Activated naive CD4-positive, alpha-beta T cell treated with anti-CD3 and anti-CD28 coated beads for 36 hours (primary cell): ENCODE measurements at places on chromosomes 4 and X. TPM values are rescaled to one million over a fixed set of nuclear protein-coding genes. Genes with fewer than 3 reads are reported as not detected.

The SSX2B gene
- total RNA-seq, result not detected

DNA sequence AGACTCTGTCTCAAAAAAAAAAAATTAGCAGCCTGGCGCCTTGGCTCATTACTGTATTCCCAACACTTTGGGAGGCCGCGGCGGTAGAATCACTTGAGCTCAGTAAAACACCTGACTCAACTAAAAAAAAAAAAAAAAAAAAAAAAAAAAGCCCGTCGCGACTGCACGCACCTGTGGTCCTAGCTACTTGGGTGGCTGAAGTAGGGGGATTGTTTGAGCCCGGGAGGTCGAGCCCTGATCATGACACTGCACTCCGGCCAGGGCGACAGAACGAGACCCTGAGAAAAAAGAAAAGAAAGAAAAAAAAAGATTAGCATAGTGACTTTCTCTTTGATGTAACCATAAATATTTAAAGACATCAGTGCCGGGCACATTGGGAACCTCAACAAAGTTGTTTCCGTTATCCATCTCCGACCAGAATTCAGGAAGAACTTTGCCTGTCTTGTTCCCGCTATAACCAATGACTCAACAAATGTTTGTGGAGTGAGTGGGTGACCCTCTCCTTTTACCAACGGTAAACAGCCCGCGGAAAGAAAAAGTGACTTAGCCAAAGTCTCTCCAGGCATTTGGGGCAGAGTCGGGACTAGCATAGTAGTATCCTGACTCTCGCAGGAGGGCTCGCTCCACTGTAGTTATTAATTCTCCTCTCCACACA lies 553 bp upstream of the MED28 start:
- no peak for DNase-seq

- no peak for DNase-seq
These were observed 356.5 kb downstream of the MID1IP1 start for GRCh38 chrX:39157796-39158195.

GRCh38 chr4:186204103-186204559 lies 12.8 kb downstream of the CYP4V2 start:
- peak; percentile 86 for DNase-seq

DNA sequence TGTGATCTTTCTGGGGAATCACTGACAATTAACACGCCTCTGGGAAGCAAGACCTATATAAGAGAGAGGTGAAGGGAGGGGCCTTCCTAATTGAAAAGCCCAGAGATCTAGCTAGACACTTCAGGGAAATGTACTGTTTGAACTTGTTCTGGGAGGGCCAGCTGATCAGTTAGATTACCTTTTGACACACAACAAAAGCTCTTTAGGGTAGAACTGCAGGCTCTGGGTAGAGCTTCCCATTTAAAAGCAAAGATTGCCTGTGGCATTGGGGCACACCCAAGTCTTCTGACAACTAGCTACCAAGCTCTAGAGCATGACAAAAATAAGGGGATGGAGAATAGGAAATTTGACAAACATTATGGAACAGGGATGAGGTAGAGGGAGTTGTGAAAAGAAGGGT lies 26.3 kb downstream of the AREG start:
- no peak for DNase-seq

DNA sequence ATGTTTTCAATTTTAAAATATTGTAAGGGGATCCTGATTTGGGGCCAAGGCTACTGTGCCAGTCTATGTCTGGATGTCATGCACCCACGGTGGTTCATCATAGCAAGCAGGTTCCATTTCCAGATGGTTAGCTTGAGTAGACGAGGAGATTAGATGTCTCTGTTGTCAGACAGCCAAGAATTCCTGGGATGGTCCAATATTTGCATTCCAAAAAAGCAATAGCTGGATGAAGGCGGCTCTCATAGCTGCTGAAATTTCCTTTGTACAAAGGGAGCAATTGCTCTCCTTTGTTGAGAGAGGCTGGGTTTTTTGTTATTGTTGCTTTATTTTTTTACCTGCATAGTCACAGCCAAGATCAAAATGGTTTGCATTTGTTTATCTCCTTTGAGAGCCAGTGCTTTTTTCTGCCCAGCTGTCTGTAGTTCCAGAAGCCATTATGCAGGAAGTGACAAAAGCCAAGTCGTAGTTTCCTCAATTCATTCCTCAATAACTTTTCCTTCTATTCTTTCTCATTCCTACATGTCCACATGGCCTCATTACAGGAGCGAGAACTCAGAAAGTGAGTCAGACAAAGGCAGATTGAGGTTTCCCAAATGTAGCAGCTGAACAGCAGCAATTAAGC lies 107.9 kb downstream of the MMRN1 start:
- DNase-seq, result no peak

DNA sequence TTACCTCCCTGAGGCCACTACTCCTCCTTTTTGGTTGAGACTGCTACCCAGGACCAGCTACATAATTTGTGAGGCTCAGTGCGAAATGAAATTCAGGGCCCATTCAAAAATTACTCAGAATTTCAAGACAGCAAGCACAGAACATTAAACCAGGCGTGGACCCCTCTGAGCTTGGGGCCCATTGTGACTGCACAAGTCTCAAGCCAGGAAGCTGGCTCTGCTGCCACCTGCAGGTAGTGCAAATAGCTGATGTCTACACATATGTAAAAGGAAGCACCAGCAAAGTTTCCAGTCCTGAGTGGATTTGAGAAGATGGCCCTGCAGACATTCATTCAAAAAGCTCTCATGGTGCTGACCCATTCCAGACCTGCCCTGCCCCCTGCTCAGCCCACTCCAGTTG lies 213.4 kb upstream of the LNX1 start:
- peak; percentile 45 for DNase-seq

DNA sequence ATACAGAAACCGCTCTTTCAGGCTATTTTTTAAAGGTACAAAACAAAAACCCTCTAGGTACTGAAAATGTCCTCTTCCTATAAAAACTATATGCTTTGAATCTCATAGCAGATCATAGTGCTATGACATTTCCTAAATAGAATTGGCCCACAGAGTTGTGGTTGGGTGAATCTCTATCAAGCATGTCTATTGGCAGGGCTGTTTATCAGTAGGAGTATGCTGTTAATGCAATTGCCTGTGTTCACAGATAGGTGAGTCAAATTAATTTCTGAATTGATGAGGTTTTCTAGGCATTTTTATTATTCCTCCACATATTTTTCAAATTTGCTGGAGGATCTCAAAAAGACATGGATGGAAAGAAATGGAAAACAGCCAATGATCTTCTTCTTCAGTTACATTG lies 73.9 kb downstream of the QRFPR start:
- no peak for DNase-seq

- DNase-seq, result no peak
These were observed 13.6 kb upstream of the C4orf50 start for GRCh38 chr4:6031846-6032245.

DNA sequence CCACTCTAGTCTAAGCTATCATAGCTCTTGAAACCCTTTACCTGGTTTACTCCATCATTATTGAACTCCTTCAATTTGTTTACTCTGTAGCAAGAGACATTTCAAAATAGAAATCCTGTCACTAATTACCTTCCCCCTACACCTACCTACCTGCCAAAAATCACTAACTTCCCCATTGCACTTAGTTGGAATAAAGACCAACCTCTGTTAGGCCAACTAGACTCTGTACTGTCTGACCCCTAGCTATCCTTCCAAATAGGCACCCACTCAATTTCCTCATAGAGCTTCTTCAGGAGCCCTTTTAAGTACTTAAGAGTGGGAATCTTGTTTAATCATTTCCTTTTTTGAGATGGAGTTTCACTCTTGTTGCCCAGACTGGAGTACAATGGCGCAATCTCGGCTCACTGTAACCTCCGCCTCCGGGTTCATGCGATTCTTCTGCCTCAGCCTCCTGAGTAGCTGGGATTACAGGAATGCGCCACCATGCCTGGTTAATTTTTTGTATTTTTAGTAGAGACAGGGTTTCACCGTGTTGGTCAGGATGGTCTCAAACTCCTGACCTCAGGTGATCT lies 8.9 kb upstream of the CDKL2 start:
- DNase-seq, result no peak

DNA sequence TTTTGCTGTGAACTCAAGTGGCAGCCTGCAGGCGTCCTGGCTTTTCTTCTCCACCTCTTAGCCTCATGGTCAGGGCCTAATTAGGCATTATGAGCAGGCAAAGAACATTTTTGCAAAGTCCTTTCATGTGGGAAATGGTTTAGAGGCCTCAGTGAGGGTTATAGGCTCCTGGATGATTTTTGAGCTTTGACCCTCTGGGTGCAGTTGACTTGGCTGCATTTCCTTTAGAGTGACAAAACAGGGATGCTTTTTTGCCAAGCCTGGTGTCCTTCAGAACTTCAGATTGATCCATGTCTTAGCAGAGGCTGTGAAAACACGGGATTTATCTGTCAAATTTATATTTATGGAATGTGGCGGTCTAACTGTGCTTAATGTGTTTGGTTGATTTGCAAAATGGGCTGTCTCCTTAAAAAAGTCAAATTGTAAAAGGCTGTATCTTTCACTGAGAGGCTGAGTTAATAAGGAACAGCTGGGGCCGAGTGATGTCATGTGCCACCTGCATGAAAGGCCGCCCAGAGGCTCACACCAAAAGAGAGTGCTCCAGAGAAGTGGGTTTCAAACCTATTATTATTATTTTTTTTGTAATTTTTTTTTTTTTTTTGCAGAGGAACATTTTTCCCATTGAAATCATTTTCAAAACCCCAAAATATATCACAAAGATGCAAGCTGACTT lies 192.2 kb upstream of the ARX start:
- DNase-seq, result no peak

The PRR32 gene
- total RNA-seq, result not detected

DNA sequence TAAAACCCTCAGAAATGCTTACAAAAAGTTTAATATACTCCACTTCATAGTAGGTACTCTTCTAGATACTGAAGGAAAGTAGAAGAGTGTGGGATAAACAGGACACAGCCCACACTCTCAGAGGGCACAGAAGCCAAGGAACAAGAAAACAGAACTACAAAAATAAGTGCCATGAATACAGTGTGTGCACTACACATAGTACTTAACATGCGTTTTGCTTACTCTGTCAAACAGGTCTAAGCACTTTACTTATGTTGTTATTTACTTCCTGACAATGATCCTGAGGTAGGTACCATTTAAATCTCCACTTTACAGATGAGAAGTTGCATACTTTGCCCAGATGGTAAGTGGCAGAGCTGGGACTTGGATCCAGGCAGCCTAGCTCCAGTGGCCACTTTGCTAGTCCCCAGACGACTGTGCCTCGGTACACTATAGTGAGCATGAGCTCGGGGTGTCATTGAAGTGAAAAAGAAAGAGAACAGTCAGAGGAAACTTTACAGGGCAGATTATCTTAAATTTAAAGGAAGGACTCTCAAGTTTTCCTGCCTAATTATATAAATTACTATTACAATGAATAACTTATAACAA lies 120.3 kb downstream of the BANK1 start:
- DNase-seq, result no peak

DNA sequence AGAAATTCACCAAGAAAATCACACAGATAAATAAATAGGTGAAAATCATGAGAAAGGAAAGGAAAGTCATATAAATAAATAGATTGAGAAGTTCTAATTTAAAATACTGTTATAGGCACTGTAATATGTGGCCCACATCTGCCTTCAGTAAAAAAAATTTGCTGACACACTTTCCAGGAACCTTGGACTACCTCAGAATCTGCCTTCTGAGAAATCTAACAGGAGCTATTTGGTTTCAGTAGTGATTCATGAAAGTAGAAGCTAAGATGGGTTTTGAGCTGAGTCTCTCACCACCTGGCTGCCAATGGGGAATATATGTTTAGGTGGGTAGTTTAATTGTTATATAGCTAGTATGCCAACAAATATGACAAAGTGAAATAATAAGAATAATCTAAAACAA lies 810.0 kb downstream of the RAB28 start:
- DNase-seq, result no peak
